Fibroblast of skin of right biceps (primary cell): ENCODE measurements at places on chromosomes 11 and 22.

DNA sequence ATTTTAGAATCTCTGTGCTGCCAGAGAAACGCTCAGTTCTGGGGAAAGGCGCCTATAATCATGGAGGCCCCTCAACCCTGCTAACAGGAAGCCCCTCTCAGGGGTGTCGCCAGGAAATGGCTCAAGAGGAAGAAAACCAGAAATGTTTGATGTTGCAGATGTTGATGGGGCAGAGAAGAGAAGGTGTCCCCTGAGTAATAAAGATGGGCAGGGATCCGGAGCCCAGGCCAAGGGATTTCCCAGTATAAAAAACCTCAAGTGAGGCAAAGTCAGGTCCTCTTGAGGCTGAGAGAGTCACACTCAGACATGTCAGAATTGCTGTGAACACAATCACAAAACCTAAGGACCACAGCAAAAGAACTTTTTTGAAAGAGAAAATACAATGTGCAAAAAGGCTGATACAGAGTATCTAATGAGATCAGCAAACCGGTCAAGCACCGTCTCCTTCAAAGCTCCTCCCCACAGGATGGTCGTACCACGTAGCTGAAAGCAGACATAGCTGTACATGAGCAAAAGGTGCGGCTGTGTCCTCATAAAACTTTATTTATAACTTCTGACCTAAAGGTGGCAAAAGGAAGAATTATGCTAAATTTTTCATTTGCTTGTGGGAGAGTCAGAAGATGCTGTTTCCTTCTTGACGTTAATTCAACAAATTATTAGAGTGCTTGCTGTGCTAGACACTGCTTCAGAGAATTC, 12.2 kb downstream of the MOV10L1 start:
- no peak for DNase-seq

GRCh38 chr11:7977232-7977917, 9.8 kb upstream of the EIF3F start:
- DNase-seq: peak; percentile 89

DNA sequence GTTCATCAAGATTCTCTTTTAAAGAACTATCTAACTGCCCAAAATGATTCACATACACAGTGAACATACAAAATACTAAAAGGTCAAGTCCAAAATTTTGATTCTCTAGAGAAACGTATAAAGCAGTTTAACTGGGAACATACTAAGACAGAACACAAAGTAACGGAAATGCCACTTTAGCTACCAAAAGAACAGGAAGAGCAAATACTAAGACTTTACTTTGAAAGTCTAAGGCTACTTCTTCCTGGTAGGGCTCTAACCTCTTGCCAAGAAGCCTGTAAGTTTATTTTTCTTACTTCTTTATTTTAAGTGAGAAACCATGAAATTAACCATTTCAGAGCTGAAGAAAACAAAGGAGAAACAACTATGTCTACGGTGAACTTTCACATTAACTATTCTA, 6.2 kb downstream of the PICALM start:
- no peak for DNase-seq

DNA sequence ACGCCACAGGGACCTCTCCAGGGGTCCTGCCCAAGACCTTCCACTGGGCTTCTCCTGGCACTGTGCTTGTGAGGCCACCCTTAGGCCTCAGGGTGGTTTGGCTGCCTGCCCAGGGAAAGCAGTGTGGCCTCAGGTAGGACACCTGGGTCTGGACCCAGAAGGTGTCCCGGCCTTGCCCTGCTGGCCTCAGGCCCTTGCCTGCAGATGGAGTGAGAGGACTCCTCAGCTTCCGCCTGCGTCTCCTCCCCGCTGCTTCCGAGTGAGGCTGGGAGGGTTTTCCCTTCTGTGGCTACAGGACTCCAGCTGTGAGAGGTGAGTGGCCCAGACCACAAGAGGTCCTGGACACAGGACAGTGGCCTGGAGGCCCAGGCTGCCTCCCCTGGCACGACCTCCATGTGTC, 60.4 kb downstream of the WNT7B start:
- no peak for DNase-seq

DNA sequence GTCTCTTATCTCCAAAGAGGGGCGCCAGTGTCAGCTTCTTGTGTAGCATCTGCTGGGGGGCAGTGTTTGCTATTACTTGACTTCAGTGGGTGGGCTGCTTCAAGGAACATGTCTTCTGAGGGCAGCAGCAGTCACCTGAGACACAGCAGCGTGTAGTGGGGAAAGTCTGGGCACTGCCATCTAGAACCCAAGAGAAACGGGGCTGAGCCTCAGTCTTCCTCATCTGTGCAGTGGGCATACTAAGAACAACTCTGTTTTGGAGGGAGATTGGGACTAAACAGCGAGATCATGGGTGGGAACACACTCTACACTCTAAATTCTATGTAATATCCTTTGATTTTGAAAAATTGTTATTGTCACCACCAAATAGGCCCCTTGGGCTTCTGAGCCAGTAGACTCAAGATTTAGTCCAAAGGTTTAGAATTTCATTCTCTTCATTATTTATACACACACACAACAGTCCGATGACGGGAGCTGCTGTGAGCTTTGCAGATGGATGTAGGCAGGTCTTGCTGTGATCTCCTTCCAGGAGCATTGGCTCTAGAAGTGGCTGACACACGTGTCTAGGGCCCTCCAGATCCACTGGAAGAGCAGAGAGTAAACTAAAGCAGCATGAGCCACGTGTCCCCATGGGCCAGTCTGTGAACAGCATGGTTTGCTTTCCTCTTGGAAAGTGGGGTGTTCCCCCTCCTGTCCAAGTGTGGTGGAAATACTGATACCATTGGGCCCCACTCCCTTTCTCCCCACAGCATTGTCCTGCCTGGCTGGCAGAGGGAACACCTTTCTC, 51.8 kb downstream of the TRAF6 start:
- DNase-seq: no peak

- no peak for DNase-seq
Measured at GRCh38 chr11:113644605-113645004, 61.5 kb downstream of the TMPRSS5 start.

DNA sequence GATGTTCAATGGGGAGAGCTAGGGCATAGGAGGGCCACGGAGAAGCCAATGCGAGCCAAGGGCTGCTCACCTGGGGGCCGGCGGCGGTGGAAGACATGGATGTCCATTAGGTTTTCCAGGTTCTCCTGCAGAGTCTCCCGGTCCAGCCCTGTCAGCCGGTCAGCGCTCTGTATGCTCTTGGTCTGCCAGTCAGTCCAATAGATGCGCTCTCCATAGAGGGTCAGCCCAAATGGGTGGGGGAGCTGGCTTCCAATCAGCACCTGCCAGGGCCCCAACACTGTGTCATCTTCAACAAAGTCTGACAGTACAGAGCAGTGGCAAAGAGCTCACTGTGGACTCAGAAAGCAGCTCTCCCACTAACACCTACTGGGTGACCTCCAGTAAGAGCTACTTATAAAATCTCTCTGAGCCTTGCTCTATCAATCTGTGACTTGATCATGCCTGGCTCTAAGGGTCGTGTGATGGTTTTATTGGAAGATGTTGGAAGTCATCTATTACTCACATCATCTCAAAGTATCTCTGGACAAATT, 33.0 kb upstream of the CKAP5 start:
- no peak for DNase-seq

- no peak for DNase-seq
Measured at GRCh38 chr11:75930534-75930933, 115.5 kb downstream of the UVRAG start.

GRCh38 chr11:44992181-44992582, 41.5 kb upstream of the TP53I11 start:
- no peak for DNase-seq

DNA sequence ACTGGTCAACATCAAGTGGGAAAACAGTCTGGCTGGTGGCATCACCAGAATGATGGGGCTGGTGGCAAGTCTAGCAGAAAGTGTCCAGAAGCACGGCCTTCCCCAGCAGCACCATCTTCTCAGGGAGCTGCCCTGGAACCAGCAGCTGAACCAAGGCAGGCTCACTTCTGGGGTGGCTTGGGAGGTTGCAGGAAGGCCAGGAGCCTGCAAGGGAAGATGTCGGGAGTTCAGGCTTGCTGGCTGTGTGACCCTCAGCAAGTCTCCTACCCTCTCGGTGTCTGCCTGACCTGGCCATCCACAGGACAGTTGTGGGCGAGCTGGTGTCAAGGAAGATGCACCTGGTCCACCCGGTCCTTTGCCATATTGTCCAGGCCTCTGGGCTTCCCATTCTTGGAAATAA, 2.3 kb upstream of the PNPLA5 start:
- DNase-seq: no peak

DNA sequence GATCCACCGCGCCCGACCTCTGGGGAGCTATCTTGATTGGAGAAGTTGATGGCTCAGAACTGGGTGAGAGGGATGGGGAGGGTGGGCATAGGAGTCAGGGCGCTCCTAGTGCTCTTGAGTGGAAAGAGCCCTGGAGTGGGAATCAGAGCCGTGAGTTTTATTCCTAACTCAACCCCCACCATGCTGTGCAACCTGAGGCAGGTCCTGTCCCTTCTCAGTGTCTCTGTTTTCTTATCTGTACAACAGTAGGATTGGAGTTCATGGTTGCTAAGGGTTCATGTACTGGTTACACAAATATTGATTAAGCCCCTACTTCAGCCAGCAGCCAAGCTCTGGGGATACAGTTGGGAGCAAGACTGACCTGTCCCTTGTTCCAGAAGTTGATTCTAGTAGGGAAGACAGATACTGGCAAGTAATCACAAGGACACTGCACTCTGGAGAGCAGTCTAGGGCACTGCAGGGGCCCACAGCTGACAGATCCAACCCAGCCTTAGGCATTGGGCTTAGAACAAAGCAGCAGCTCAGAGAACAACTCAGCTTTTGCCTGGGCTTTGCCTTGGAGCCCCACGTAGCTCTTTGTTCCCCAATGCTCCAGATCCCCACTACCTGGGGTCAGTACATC, 12.4 kb upstream of the DAGLA start:
- DNase-seq: no peak

DNA sequence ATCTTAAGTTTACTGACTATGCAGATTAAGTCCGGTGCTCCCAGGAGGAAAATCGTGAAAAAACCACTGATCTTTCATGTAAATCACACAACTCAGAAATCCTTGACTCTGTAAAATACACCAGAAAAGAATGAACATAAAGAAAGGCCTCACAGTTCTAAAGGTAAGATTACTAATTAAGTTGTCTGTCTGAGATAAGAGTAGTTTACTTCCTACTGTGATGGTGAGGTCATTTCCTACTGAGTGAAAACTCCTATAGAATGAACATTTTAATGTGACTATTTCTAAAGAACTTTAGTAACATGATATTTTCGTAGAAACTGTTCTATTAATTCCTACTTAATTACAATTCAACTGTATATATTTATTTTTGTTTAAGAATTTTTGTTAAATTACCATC, 774.4 kb upstream of the CHORDC1 start:
- no peak for DNase-seq

DNA sequence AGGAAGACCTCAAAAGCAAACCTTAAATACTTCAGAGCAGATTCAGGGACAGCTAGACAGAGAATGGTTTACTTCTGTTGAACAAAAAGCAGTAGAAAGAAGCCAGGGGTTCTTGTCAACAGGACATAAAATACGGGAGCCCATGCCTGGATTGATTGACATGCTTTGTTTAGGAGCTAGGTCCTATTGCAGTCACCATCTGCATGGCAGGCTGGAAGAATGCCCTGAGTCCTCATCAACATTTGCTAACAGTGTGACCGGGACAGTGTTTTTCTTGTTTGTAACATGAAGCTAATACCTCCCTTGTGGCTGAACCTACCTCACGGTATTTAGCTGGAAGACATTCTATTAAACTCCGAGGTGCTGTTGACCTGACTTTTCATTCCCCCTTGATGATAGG, 225.4 kb downstream of the NTM start:
- DNase-seq: no peak
